ENCODE measurements at places on chromosomes 7 and 10.

DNA sequence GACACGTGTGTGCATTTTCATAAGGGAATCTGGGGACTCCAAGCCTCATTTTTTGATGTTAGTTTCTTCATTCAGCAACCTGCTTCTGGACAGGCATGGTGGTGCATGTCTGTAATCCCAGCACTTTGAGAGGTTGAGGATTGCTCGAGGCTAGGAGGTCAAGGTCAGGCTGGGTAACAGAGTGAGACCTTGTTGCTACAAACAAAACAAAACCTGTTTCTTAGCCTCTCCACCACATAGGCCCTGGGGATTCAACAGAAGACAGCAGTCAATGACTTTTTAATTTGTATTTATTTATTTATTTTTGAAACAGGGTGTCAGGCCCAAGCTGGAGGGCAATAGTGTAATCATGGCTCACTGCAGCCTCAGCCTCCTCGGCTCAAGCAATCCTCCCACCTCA, 6.9 kb upstream of the CYTH3 start:
- no peak for DNase-seq

DNA sequence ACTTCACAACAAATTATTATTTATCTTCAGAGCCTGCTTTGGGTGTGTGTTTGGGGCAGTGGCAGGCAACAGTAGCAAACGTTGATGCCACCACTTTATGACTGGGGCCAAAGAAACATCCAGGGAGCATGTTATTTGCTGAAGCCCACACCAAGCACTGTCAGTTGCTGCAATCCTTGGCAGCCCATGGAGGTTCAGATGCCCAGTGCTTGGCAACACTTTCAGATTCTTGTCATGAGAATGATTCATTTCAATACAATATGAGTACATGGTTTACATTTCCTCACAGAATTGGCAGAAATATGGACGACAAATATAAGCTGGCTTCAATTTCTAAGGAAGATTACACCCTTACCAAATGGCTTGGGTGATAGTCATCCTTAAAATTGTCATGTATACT, 46.5 kb upstream of the GLI3 start:
- no peak for DNase-seq

- no peak for DNase-seq
These were observed 39.1 kb downstream of the CDK6 start for GRCh38 chr7:92797284-92797683.

- peak; percentile 32 for DNase-seq
These were observed 91.8 kb downstream of the ARHGAP12 start for GRCh38 chr10:31836569-31837406.

DNA sequence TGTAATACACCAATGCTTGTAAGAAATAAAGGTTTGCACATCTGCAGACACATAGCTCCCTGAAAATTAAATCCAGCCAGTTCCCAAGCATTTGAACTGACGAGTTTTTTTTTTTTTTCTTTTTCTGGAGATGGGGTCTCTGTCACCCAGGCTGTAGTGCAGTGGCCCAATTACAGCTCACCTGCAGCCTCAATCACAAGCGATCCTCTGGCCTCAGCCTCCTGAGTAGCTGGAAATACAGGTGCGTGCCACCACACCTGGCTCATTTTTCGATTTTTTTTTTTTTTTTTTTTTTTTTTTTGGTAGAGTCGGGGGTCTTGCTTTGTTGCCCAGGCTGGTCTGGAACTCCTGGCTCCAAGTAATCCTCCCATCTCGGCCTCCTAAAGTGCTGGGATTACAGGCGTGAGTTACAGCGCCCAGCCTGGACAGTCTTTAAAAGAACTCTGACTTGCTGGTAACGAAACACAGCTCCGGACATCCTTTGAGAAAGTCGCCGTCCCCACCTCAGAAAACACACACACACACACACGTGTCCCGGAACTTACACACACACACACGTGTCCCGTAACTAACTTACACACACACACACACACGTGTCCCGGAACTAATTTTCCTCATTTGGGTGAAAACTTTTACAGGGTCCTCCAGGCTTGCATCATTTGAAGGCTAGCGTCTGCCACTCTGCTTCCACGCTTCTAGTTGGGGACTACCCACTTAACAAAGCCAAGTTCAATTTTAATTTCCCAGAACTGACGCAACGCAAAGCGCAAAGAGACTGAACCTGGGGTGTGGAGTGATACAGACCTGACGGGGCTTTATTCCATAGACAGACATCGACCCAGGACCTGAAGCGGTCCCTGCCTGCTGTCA, 18.6 kb downstream of the OCM2 start:
- no peak for DNase-seq

DNA sequence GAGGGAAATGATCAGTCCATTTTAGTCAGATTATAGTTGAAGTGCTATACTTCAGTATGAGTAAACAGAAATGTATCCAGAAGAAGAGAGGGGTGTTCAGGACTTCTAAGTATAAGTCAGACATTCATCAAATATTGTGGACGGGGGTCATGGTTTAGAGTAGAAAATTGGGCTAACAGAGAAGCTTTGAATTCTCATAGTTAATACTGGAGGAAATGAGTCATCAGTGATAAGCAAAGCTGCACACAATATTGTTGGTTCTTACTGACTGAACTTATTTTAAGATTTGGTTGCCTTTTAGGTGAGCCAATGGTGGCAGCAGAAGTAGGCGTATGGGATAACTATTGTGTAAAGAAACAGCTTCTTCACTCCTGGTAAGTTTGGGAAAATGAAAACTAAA, 1.7 kb upstream of the SUMF2 start:
- no peak for DNase-seq

GRCh38 chr7:141354251-141354650, 197.0 kb upstream of the AGK start:
- no peak for DNase-seq

- no peak for DNase-seq
These were observed 103.0 kb downstream of the CELF2 start for GRCh38 chr10:11120711-11121110.

DNA sequence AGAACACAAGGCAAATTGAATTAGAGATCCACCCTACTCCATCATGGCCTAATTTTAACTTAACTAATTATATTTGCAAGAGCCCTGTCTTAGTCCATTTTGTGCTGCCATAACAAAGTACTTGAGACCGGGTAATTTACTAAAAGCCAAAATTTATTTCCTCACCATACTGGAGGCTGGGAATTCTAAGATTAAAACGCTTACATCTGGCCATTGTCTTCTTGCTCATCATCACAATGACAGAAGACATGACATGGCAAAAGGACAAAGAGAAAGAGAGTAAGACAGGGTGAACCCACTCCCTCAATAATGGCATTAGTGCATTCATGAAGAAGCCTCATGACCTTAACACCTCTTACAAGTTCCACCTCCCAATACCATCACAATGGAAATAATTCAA, 1068.6 kb downstream of the DNAJB9 start:
- DNase-seq = no peak

DNA sequence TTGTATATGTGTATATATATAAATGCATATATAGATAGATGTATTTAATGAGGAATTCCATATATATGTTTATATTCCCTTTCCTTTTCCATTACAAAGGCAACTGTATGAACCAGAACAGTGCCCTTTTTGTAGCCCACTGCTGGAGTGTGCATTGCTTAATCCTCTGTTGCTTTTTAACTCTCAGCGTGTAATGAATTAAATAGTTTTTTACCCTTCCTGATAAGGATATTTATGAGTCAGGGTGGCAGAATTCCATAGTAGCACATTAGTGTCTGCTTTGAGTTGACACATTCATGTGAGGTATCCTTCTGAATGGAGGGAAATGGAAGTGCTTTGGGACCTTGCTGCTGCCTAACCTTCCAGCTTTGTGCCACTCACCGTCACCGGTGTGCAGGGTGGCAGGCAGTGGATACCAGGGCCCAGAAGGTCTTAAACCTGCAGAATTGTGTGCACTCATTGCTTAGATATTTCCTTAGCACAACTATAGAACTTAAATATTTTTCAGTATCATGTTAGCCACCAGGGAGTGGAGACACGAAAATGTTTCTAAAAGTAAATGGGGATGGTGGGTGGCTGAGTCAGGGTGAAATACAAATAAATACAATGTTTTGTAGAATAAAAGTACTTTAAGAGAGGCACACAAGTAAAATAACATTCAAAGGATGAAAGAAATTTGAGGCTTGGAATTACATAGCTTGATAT, 117.9 kb downstream of the SND1 start:
- no peak for DNase-seq

- DNase-seq = no peak
These were observed 249.1 kb upstream of the PITRM1 start for GRCh38 chr10:3421537-3422257.

DNA sequence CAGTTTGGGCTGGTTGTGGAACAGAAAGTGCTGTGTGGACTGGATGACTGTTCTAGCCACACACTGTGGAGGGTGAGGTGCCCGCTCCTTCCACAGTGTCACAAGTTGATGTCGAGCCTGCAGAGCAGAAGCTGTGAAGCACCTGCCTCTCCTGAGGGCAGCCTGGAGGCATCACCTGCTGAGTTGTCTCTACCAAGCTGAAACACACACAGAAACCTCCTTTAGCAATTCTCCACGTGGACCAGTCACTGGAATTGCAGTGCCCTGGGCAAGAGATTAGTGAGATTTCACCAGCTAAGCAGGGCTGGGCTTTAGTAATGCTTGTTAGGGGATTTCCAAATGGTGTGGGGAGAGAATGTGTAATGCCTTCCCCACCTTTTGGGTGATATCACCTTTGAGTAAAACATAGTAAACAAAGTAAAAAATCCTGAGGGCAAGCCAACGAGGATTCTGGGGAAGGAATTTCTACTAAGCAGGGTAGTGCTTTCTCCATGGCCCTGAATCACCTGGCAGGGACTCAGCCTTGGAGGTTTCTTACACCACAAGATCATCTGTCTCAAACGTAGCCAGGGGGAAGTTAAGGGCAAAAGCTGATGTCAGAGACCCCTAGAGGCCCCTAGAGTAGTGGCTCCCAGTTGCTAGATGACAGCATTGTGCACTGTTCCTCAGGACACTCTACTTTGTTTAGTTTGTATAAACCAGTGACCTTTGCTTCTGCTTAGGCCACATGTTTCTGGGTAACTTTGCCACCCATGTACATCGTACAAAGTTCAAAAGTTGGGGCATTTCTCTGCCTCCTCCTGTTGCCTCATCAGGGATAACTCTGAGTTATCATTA, 233.1 kb upstream of the IGFBP3 start:
- no peak for DNase-seq

- DNase-seq = no peak
These were observed 2.3 kb downstream of the MYPN start for GRCh38 chr10:68111584-68111983.

GRCh38 chr7:22572292-22572691, 72.3 kb upstream of the STEAP1B start:
- DNase-seq = no peak

- no peak for DNase-seq
These were observed 84.5 kb downstream of the CARD11 start for GRCh38 chr7:2959103-2959680.

DNA sequence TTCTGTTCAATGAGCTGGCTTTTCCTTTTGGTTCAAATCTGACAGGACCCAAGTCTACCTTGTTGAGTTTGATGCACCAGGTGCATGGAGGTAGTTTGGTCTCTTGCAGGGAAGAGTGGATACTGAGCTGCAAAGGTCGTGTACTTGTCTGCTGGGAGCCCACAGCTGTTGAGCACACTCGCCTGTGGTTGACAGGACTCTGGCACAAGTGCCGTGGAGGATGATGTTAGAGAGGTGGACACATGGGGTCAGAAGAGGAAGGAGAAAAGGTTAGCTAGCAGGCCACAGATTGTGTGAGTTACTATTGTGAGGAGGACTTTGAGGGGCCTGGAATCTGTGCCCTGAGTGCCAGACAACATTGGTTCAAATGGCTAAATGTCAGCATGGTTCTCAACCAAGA, 197.3 kb downstream of the CREB5 start:
- no peak for DNase-seq

DNA sequence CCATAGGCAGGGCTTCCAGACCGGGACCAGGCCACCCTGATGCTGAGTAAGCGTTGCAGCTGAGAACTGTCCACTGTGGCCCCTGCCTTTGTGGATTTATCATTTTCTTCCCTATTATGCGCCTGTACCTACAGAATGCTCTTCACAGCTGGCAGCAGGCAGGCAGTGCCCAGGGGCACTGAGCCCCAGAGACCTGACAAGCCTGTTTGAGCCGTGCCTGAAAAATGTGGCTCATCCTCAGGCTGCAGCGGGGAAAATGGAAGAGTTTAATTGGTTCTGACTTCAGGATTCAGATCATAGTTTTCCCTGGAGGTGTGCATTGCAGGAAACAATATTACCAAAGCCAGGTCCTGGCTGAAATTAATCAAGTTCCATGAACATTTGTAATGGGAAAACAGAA, 200.2 kb downstream of the ZNF438 start:
- DNase-seq = no peak

GRCh38 chr7:12625836-12626235, 55.3 kb downstream of the SCIN start:
- DNase-seq = no peak

GRCh38 chr7:130669085-130669700, 645 bp upstream of the COPG2 start:
- DNase-seq = no peak

DNA sequence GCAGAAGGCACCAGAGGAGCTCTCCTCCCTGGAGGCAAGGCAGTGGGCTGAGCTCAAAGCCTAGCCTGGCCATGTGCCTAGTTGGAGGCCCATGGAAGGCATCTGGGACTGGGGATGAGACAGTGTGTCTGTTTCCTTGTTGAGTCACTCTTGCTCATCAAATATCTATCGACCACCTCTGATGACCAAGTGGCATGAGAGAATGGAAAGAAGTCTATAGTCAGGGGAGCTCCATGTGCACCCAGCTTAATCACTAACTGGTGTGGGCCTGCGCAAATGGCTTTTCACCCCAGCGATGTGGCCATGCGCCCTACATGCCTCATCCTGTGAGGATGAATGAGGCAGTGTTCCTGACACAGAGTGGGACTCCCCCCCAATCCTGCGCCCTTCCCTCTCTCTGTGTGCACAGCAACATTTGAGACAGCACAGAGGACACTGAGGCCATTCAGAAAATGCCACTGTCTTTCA, 229.9 kb downstream of the RPS24 start:
- DNase-seq = no peak

DNA sequence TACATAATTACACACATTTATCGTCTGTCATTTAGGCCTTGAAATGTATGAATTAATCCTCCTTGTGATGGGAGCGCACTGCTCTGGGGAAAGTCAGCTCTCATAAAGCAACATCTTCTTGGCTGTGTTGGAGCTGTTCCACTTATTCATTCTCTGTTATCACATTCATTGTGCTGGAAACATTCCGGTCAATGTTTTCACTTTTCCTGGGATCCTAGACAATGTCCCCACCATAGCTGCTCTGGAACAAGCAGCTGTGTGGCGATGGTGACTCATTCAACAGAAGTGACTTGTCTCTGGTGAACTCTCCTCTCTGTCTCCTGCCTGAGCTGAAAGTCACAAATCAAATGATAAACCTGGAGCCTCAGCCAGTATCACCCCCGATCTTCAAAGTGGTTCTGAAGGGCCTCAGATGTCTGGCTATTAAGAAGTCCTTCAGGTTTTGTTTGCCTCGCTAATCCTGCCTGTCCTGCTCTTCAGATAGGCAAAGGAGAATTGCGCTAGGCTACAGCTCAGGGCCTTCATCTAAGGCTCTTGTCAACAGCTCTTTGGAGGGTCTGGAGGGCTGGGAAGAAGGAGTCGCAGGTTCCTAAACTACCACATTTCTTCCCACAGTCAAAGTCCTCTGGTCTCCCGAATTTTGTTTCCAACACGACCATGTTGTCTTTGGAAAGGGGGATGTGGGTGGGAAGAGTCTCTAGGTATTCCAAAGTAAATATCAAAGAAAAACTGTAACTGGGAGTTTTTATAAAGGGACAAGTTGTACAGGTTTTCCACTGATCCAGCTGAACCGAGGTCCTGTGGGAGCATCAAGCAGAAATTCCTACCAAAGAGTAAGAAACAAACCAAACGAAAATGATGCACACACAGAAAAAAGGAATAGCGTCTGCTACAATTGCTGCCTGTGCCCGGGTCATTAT, 29.3 kb downstream of the KLF6 start:
- DNase-seq = no peak

Measured in germinal center (tissue), 1 donor.